Stimulated activated CD4-positive, alpha-beta T cell treated with anti-CD3 and anti-CD28 coated beads, TNF-alpha, amount 100 ng/mL, for 48 hours (primary cell): ENCODE measurements at places on chromosomes 12 and 14.

DNA sequence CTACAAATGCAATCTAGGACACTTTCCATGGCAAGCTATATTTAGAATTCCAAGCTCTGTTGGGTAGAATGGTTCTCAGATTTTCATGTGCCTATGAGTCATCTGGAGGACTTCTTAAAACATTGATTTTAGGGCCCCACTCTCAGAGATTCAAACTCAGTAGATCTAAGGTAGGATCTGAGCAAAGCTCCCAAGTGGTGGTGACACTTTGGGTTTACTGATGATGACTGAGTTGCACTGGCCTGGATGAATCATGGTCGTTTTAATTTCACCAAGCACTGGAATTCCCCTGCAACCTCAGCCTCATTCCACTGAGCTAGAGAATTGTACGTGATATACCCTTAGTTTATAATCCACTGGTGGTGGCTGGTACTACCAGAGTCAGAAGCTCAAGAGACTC, 86.5 kb downstream of the PPM1H start:
- no peak for DNase-seq

- peak; percentile 28 for DNase-seq
These were observed 342.7 kb downstream of the CACNA1C start for GRCh38 chr12:2395354-2395977.

DNA sequence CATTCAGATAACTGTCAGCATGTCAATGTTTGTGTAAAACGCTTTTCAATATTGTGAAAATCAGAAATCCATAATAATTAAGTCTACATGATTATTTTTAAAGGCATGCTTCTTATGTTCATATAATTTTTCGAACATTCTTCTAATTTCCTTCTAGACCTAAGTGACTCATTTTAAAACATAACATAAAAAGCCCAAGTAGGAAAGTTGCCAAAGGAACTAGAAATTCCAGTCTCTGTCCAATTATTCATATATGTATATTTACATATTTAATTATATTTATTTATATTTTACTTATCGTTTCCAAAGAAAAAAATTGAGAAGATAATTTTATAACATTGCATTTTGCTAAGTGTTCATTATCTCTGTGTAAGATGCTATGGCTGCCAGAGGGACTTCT, 110.4 kb downstream of the TMTC1 start:
- DNase-seq: no peak

- DNase-seq: no peak
These were observed 70.7 kb downstream of the PLEKHA5 start for GRCh38 chr12:19200261-19200660.

GRCh38 chr14:92785667-92786426, 8.3 kb upstream of the GOLGA5 start:
- no peak for DNase-seq

GRCh38 chr12:95554532-95555071, 3.3 kb upstream of the USP44 start:
- no peak for DNase-seq

GRCh38 chr12:131831635-131832041, 3.4 kb downstream of the MMP17 start:
- DNase-seq: no peak

DNA sequence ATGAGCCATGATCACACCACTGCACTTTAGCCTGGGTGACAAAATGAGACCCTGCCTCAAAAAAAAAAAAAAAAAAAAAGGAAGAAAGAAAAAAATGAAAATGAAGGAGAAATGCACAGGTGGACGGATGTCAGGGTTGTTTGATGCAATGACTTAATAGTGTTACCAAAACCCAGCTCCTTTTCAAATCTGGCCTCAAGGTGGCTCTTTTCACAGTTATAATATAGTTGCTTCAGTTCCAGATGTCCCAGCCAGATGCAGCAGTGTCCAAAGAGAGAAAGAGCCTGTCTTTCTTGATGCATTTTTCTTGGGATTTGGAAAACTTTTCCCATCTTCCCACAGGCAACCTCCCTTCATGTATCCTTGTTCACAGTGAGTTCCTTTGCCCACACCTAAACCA, 36.5 kb downstream of the KCNMB4 start:
- DNase-seq: no peak

DNA sequence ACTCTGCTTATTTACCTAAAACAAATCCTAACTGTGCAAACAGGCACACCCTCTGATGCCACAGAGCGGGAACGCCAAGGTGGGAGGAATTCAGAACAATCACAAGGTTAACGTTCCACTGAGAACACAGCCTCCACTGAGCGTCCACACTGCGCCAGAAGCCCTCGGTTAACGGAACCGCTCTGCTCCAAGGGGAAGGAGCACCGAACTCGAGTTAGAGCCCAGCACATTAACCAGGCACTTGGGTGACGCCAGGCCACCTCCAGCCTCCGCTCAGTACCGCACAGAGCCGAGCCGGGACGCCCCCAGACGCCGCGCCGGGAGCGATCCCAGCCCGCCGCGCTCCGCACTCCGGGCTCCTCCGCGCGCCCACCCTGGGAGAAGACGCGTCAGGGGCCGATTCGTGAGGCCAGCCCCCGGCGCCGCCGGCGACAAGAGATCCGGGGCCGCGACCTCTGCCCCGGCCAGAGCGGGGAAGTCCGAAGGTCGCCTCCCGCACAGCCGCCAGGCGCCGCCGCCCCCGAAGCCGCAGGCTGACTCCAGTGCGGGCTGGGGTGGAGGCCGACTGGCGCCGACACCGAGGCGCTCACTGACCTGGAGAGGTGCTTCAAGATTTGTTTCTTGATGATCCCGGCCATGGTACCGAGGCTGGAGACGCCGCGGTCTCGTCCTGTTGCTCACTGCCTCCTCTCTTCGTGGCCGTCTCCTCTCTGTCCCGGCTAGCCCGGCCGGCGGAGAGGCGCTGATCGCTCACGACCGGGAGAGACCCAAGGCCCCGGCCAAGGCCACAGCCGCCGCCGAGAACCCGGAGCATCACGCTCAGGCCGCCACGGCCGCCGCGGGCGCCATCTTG, 450 bp downstream of the BLTP3B start:
- no peak for DNase-seq

- no peak for DNase-seq
These were observed 669 bp downstream of the FANCM start for GRCh38 chr14:45136399-45136798.

DNA sequence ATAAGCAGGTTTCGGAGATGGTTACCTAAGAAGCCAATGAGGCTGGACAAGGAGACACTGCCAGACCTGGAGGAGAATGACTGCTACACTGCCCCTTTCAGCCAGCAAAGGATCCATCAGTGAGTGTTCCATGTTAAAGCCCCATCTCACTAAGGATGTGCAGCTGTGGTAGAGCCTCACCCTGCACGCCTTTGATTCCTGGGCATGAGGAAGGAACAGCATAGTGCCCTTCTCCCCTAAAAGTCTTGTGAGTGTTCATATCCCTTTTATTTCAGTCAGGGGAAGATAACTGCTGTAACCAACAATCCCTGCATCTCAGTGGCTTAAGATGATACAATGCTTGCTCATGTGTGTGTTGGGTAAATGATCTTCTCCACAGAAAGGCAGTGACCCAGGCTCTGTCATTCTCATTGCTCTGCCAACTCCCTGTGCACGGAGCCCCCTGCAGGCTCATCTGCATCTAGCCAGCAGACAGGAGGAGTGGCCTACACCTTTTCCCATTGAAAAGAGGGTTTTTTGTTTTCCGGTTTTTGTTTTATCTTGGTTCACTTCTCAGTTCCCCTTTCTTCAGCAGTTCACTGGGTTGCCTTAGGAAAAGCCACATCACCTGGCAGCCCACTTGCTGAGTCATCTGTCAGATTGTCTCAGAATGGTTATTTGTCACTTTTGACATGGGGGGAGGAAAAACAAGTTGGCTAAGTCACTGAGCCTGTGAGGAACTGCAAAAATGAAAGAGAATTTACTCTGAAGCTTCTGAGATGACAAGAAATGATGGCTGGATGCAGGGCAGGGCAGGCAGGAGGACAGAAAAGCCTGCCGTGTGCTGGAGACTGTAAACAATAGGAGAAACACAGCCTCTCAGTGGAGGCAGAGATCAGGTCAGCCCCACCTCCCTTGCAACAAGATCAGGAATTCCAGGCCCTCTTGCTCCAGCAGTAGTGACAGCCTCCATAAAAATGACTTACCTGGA, 193.3 kb downstream of the ANO4 start:
- DNase-seq: no peak

- DNase-seq: no peak
These were observed 11.8 kb downstream of the P2RX7 start for GRCh38 chr12:121144416-121144914.

DNA sequence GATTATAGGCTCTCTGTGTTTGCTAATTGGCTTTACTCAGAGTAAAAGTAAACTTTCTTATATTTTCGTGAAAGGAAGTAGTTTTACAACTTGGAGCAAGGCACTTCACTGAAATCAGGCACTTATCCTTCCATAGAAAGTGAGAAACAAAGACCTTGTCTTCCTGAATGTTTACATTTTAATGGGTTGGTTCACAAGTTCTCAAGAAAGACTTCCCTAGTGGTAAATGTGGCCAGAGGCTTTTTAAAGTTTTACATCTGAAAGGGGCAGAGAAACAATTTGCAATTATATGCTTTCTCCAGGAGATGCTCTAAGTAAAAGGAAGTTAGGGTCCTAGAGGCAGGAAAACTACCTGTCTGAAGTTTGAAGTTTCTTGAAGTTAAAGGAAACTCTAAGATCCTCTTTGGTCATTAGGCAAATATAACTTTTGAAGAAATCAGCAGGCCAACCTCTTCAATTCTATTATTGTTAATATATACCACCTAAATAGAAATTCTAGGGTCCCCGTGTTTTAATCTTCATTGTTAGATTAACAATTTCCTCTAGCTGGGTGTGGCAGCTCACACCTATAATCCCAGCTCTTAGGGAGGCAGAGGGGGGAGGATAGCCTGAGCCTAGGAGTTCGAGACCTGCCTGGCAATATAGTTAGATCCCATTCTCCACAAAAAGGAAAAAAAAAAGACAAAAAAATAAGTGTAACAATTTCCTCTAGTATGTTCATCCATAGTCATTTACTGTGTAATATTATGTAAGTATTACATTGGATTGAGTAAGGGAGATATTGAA, 644.9 kb upstream of the FOXG1 start:
- DNase-seq: no peak

DNA sequence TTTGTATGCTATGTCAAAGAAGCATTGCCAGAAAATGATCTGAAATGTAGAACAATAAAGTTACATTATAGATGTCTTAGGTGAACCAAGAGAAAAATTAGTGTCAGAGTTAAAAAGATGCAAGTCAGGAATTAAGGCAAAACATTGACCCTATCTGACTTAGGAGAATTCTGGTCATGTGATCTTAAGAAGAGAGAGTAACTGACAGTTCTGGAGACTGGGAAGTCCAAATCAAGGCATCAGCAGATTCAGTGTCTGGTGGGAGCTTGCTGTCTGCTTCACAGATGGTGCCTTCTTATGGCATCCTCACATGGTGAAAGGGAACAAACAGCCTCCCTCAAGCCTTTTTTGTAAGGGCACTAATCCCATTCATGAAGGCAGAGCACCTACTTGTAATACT, 42.8 kb downstream of the BICD1 start:
- DNase-seq: no peak

DNA sequence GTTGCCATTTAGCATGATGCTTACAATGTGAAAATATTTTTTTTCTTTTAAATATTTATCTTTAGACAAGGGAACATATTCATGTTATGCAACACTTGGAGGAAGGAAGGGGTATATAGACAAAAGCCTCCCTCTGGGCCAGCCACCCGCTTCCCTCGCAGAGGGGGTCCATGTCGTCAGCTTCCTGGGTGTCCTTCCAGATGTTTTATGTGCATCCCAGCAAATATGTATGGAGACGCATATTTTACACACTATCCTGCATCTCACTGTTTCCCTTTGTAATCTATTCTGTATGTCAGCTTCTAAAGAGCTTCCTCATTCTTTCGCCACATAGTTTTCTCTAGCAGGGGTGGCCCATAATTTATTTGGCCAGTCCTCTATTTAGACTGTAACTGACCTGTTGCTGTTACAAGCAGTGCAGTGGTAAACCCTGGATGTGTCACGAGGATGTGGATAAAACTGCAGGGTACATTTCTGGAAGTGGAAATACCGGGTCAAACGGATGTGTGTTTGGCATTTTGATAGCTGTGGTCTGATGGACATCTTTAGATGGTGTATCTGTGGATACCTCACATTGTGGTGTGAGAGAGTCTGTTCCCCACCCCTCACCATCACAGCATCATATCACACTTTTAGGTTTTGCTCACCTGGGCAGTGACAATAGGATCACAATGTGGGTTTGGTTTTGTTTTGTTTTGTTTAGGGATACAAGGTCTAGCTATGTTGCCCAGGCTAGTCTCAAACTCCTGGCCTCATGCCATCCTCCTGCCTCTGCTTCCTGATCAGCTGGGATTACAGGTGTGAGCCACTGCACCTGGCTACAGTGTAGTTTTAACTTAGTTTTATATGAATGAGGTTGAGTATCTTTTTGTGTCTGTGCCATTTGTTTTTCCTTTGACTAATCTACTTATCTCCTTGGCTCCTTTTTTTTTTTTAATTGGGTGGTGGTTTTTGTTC, 31.6 kb downstream of the FAM222A start:
- no peak for DNase-seq

DNA sequence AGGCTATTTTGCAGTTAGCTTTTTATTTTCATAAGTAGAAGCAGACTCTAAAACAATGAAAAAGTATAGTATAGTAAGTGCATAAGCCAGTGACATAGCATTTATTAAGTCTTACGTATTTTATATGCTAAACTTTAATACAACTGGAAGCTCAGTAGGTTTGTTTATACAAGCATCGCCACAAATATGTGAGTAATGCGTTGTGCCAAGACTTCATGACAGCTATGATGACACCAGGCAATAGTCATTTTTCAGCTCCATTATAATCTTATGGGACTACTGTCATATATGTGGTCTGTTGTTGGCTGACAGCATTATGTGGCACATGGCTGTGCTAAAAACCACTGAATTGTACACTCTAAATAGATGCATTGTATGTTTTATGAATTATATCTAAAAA, 40.3 kb downstream of the SLC38A2 start:
- DNase-seq: no peak

GRCh38 chr12:64029013-64029857, 184.7 kb downstream of the SRGAP1 start:
- no peak for DNase-seq
